ENCODE measurements at places on chromosomes 2 and 18.

DNA sequence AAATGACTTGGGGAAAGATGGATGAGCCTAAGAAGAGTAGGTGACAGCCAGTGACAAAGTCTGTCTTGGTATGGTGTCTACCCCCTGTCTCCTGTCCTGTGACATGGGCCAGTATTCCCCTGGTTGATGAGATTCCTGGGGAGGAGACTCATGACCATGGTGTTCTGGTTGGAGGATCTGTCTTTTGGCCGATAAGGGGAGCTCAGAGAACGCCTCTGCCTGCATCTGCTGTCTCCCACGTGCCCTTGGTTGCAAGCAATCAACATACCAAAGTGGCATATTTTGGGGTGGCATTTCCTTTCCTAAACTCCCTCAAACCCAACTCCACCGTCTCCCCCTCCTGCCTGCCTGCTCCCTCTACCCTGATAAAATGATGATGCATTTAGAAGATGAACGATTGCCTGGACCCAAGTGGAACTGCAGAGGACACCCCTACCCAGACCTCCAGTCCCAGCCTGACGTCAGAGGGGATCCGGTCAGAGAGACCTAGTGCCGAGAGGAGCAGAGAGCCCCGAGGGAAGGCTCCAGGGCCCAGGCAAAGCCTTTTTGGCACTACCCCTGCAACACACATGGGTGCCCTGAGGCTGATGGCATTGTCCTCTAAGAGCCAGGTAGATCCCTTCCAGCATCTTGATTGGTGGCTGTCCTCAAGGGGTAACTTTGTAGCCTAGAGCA lies 124.2 kb upstream of the MSH6 start:
- DNase-seq: no peak

- no peak for DNase-seq
Measured at GRCh38 chr2:96181529-96181928, 27.1 kb downstream of the STARD7 start.

- no peak for DNase-seq
Measured at GRCh38 chr18:59743566-59743965, 46.3 kb upstream of the CCBE1 start.

- DNase-seq: no peak
Measured at GRCh38 chr2:153268941-153269461, 209.6 kb downstream of the RPRM start.

Data from GOT3 (cell line).